Stimulated activated CD4-positive, alpha-beta T cell treated with anti-CD3 and anti-CD28 coated beads, Interleukin-15, amount 100 ng/mL, for 1 hour (primary cell): ENCODE measurements at places on chromosomes 5 and 9.

GRCh38 chr5:128436749-128437188, 101.3 kb downstream of the FBN2 start:
- DNase-seq: no peak

DNA sequence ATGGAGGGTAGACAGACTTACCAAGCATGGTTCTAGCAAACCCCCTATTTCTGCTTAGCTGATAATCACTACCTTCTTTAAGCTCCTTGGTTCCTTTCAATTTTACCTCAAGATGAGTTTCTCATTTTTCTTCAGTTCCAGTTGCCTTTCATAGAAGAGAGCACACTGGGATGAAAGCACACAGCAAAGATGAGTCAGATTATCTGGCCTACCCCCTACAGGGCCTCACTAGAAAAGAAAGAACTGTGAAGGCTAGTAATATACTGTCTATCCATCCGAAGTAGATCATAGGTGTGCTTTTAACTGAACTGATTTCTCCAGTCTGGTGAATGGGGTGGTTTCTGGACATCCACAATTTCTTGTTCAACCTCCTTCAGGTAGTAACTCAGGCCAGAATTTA, 122.5 kb downstream of the TRPM3 start:
- DNase-seq: no peak

- DNase-seq: no peak
Measured at GRCh38 chr9:125269014-125269397, 7.4 kb downstream of the GAPVD1 start.

- no peak for DNase-seq
Measured at GRCh38 chr5:1663186-1663585, 136.5 kb downstream of the MRPL36 start.

DNA sequence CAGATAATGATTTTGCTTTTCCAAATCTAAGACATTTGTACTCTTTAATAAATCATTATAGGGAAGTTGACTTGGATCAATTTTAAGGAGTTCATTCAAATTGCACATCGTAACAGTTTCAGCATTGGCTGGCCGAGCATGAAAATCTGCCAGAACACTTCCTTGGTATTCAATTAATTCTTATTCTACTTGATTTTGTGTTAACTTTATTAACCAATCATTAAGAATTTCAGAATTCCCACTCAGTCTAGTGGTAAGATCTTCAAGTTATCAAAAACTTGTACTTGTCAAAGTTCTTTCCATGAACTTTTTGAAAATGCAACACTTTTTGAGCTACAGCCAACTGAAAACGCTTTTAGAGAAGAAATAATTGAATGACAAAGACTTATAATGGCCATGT, 565.8 kb downstream of the TLE1 start:
- DNase-seq: no peak

DNA sequence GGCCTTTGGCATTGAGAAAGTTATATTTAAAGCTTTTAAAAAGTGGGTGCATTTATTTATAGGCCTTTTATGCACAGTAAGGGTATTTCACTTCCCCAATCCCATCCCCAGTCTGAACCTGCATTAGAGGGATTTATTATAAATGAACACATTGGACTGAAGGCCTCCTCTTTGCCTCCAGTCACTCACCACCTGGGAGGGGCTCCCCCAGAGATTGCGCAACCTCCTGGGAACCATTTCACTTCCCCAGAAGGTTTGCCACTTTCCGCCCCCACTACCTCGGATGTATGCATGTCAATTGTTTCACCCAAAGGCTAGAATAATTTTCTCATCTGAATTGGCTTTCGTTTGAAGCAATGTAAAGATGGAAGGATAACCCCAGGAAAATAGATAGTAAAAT, 29.8 kb upstream of the VCAN start:
- no peak for DNase-seq

DNA sequence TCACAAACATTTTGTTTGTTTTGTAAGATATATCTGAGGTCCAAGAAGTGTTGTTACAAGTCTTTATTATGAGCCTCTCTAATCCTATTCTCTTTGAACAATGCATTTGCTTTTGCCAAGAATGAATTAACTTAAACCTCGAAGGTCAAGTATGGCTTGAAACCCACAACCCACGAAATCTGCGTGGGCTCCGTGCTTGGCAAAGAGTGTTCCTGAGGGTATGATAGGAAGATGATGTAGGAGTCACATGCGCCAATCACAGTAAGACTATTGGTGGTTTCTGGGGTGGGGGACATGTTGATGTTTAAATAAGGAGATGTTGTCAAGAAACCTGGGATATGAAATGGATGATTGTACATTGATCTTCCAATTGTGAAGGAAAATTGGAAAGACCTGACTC, 330.8 kb upstream of the RFX3 start:
- DNase-seq: no peak

DNA sequence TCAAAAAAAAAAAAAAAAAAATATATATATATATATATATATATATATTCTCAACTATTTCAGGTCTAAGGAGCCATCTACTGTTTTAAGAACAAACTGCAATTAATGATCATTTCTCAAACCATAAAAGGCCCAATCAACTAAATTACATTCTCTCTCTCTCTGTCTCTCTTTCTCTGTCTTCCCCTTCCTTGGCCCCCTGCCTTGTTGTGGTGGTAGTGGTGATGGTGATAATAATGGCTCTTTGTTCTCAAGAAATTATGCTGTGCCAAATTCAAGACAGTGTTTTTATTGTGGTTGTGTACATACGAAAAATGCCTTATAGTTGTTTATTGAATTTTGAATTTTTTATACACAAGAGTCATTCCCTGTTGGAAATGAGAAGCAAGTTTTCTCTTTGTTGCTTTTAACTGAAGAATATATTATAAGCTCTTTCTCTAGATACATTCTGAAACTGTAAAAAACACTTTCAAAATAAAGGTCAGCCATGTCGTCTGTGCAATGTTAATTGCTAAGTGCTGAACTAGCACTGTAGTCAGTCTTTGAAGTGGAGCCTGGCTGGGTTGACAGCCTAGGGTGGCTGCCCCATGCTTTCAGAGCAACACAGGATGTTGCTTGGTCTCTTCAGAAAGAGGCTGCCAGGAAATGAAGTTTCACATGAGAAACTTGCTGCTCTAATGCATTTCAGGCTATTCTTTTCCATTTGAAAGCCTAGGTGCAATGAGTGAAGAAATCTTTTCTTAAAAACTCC, 96.0 kb downstream of the HINT1 start:
- peak; percentile 28 for DNase-seq

- no peak for DNase-seq
Measured at GRCh38 chr5:28822071-28822470, 1783.7 kb upstream of the CDH9 start.

DNA sequence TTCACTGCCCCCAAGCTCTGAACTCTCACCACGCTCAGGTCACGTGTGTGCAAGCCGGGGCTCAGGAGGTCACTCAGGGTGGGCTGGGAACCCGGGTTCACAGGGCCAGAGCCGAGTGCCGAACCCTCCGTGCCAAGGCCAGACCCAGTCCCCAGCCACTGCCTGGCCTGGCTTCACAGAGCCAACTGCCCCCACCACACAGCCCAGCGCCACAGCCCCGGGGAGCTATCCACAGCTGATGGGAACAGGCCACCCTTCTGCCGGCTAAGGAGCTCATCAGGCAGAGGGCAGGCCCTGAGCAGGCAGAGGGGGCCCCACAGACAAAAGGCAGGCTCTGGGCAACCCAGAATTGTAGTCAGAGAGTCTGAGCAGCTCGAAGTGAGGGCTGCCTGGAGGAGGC, 117.0 kb downstream of the VAV2 start:
- DNase-seq: no peak

DNA sequence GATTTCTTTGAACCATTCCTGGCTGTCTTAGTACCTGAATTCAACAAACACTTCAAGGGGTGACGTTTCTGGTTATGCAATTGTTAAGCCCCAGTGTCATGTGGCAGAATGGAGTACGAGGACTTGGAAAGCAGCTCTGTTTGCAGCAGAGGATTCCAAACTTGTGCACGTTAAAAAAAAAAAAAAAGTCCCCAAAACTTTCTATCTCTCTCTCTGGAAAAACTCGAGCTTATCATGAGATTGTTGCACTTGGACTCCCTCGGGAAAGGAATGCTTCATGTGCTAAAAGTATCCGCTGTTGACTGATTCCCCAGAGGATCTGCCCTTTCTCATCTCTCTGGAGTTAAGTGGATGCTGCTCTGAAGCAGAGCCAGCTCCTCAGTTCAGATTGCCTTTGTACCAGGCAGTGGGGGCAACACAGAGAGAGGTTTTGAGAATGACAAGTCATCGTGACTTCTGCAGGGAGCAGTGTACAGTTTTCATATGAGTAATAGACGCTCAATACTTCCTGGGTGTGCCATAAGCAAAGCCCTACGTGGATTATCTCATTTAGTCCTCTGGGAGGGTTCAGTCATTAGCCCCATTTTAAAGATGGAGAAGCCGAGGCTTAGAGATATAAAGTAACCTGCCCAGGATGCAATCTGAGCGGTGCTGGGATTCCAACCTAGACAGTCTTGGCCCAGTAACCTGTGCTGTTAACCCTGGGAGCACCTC, 28.1 kb downstream of the TMOD1 start:
- DNase-seq: no peak

DNA sequence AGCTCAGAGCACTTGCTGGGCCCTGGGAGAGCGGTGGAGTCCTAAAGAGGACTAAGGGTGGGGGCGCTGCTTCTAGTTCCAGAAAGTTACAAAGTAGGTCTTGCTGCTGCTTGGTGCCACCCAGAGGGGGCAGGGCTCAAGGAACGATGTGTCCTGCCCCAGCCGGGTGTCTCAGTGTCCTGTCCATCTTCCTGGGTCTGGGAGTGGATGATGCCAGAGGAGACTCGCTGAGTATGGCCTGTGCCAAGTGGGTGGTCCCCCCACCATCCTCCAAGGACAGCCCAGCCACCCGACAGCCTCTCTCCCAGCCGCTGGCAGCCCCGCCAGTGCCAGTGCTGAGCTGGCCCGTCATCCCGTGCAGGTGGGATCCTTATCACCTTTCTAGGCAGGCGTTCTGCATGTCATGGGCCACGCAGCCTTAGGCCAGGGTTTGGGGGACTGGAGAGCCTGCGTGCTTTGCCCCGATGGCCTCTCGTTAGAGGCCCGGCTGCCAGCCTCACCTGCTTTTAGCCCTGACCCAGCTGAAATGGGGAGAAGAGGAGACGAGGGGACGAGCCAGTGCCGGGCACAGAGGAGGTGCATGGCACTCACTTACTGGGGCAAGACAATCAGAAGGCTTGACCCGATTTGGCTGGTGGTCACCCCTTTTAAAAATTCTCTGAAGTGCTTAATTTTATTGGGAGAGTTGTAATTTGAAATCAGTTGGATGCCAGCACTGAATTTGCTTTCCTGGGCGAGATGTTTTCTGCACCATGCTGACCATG, 5.6 kb downstream of the WNK2 start:
- DNase-seq: no peak

GRCh38 chr9:20488691-20489090, 133.6 kb downstream of the MLLT3 start:
- DNase-seq: no peak

- no peak for DNase-seq
Measured at GRCh38 chr9:2243666-2244555, 228.8 kb downstream of the SMARCA2 start.

DNA sequence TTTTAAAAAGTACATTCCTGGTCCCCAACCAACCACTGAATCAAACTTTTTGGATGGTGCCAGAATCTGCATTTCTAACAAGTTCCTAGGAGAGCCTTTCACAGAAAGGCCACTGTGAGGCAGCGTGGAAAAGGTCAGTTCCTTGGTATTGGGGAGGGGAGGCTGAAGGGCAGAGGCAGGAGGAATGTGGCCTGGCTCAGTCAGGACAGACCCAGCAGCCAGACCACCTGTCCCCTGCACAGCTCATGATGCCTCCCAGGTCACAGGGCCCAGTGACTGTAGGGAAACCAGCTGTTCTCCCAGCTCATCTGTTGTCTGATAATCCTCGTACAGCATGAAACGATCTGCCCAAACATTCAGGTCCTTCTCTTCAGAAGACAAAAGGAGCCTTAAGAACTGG, 132.9 kb downstream of the LHFPL2 start:
- DNase-seq: no peak

- no peak for DNase-seq
Measured at GRCh38 chr9:92529124-92529523, 6.7 kb downstream of the ECM2 start.

DNA sequence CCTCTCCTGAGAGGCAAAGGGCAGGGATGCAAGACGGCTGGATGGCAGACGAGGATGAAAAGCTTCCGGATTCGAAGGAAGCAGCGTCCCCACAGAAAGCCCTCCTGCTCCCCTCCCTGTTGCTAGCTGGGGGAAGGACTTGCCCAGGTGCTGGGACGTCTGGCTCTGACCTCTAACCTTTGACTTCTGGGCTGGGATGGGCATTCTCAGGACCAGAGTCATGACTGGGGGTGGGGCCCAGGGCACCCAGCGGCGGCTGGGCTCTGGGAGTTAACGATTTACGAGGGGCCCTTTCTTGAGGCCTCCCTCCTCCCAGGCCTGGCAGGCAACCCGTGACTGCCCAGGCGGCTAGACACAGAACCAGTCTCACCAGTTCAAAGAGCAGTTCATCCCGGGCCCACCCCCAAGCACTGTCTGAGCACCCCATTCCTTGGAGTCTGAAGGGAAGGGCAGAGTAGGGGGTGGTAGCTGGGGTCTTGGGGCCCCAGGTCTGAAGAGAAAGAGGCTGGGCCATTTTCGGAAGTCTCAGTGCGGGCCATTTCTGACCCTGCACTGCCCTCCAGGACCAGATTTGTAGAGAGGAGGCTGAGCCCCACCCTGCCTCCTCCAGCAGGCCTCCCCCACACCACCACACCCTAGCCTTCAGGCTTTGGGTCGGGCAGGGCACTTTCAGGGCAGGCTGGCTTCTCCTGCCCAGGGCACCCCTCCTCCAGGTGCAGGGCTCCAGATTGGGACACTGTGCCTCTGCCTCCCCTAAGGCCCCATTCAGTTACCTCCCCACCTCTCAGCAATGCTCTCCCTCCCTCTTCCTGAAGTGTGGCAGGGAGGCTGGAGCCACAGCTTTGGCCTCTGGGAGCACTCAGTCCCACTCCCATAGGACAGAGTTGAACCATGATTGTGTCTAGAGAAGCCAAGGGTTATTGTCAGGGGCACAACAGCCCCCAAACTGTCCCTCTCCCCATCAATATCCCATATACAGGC, 5.0 kb upstream of the CXXC5 start:
- no peak for DNase-seq

DNA sequence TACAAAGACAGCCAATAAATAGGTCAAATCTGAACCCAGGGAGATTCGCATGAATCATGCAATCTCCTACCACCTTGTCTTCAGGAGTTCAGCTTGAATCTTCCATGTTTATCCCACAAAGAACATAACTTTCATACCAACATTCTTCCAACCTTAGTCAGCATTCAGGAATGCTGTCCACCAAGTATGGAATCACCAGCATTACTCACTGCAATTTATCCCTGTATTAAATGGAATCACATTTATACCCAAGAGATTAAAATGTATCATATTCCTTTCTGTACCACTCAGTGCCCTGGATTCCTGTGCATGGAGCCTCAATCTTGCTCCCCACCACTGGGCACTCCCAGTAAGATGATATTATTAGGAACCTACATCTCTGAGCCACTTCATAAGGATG, 162.6 kb downstream of the GLIS3 start:
- DNase-seq: no peak

DNA sequence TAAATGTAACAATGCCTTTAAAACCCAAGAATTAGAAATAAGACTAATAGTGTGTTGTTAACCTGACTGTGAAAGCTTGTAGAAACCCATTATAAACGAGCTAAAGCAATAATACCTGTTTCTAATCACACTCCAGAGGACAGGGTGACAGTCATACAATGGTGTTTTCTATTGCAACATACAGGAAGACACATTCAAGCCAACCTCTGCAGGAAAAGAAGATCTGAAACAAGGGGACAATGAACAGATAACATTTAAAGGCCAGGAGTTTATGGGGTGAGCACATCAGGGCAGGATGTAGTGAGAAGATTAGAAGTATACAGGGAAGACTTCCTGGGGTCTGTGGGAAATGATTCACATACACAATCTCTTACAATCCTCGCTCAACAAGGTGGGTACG, 13.8 kb downstream of the BARHL1 start:
- DNase-seq: no peak
